ENCODE measurements at places on chromosomes 16 and 17.

GRCh38 chr17:58352596-58353388 lies 791 bp upstream of the SUPT4H1 start:
- DNase-seq, result peak; percentile 93

- no peak for DNase-seq
Observed at GRCh38 chr17:21357696-21358656, 18.2 kb upstream of the KCNJ12 start.

GRCh38 chr17:56031636-56032035 lies 121.6 kb upstream of the ANKFN1 start:
- DNase-seq, result no peak

- DNase-seq, result no peak
Observed at GRCh38 chr17:76599694-76600460, 14.2 kb upstream of the ST6GALNAC2 start.

DNA sequence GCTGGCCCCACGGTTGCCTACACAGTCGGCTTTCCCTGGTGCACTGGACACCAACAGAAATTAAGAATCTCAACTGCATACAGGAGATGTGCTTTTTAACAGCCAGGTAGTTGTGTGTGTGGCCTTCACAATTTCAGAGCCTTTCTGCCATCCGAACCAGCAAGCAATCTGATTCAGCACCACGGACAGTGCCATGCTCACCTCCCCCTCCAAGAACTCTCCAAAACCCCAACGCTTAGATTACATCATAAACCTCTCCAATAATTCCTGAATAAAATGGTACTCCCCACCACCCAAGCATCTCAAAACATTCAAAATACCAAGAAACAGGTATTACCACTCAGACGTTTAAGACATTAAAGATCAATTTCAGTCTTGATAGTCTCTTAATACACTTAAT lies 31.8 kb downstream of the USP7 start:
- no peak for DNase-seq
